ENCODE measurements at places on chromosomes 12 and 14. TPM values are rescaled to one million over a fixed set of nuclear protein-coding genes. Genes with fewer than 3 reads are reported as not detected.

GRCh38 chr12:19129486-19130223, at the start of gene PLEKHA5:
Gene PLEKHA5 (plus strand): TSS chr12:19129733. CDS start chr12:19129800, 67 bp downstream.
- H3K4me1 ChIP-seq, result peaks cover 21% of the 10 kb centered on the region
- DNase-seq, result peak; percentile 83
- no peaks in the 10 kb centered on the region for H3K27me3 ChIP-seq
- peaks cover 13% of the 10 kb centered on the region for H3K36me3 ChIP-seq
- peak within 1 kb of the TSS; percentile 57 for H3K27ac ChIP-seq
- H3K4me3 ChIP-seq, result peak within 1 kb of the TSS; percentile 75

GRCh38 chr12:110699591-110700445, 10.9 kb upstream of the HVCN1 start:
- H3K27me3 ChIP-seq, result no peaks in the 10 kb centered on the region
- no peak for DNase-seq
- no peaks in the 10 kb centered on the region for H3K36me3 ChIP-seq

DNA sequence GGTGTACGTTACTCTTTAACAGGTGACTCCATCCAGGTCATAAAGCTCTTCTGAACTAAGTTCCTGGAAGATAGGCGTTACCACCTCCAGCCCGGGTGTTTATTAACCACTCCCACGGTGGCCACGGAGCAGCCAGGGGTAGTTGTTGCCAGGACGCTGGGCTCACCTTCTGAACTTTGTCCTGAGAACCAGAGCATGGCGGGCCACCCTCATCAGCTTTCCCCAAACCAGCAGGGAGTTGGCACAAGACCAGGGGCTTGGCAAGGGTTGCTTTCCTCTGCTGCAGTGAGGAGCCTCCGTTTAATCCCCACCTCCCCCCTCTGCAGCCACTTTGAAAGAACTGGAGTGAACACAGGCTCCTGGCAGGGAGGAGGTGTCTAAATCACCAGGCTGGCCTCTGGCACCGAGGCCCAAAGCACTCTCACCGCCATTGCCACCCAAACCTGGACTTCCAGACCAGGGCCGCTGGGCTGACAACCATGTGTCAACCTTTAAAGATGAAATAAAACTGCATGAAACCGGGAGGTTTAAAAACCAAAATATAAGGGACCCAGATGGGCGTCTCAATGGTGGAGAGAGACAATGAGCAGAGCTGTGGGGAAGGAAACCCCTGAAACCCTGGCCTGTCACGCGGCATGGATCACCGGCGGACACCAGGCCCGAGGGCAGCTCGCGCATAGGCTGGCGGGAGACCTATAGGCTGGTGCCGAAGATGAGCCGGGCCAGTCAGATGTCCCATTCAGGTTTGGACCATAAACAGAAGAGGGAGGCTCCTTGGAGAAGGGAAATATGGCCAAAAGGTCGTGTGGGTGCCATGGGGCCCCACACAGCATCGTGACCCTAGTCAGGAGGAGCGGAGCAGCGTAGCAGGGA, 30.9 kb upstream of the TDRD9 start:
- H3K4me1 ChIP-seq, result peaks cover 12% of the 10 kb centered on the region
- no peaks in the 10 kb centered on the region for H3K36me3 ChIP-seq
- no peak for DNase-seq

GRCh38 chr14:105473677-105474482, 741 bp upstream of the CRIP2 start:
- peaks cover 22% of the 10 kb centered on the region for H3K4me1 ChIP-seq
- H3K4me3 ChIP-seq, result peak overlapping the region; percentile 66
- H3K36me3 ChIP-seq, result no peaks in the 10 kb centered on the region
- peak; percentile 86 for DNase-seq
- H3K27me3 ChIP-seq, result no peaks in the 10 kb centered on the region
- no peak overlapping the region for H3K27ac ChIP-seq

DNA sequence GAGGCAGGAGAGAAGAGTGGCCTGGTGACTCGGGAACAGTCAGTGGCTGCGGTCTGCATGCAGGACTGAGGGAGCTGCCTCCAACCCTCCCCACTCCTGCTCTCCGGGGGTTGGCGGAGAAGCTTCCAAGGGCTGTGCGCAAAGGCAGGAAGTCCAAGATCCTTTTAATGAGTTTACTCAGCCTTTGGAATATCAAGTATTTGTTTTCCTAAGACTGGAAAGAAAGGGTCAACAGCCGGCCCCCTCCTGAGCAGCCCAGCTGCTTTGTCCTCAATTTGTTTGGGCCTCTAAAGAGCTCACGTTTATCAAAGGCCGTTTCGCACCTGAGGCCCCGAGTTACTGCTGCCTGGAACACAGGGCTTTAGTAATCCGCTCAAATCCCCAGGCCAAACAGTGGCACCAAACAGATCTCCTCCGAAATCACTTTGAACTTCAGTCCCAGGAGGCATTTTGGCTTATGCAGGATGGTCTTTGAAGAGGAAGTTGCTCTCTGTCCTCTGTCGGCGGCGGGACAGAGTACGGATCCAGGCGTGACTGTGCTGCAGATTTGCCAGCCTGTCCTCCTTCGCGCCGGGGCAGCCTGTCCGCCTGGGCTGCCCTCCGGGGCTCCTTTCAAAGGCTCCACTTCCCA, 117.2 kb upstream of the FZD10 start:
- no peak for DNase-seq
- no peak overlapping the region for H3K27ac ChIP-seq
- peaks cover 19% of the 10 kb centered on the region for H3K27me3 ChIP-seq
- no peaks in the 10 kb centered on the region for H3K4me1 ChIP-seq
- no peak overlapping the region for H3K4me3 ChIP-seq

GRCh38 chr12:120529641-120530417, 871 bp upstream of the COQ5 start:
- peak; percentile 54 for DNase-seq
- peaks cover 24% of the 10 kb centered on the region for H3K4me1 ChIP-seq
- no peaks in the 10 kb centered on the region for H3K36me3 ChIP-seq

- H3K4me3 ChIP-seq, result no peak overlapping the region
- H3K27me3 ChIP-seq, result no peaks in the 10 kb centered on the region
- no peak for DNase-seq
- H3K4me1 ChIP-seq, result 0 out of 2 replicates have a peak, but pooled peaks cover 3% of the 10 kb centered on the region
- H3K36me3 ChIP-seq, result no peaks in the 10 kb centered on the region
- no peak overlapping the region for H3K27ac ChIP-seq
Observed at GRCh38 chr14:81430235-81430634, 30.1 kb upstream of the STON2 start.

- H3K4me1 ChIP-seq, result no peaks in the 10 kb centered on the region
- H3K27ac ChIP-seq, result no peak overlapping the region
- H3K36me3 ChIP-seq, result no peaks in the 10 kb centered on the region
- DNase-seq, result no peak
- peaks cover 80% of the 10 kb centered on the region for H3K27me3 ChIP-seq
Observed at GRCh38 chr12:2405039-2405438, 352.3 kb downstream of the CACNA1C start.

- no peaks in the 10 kb centered on the region for H3K4me1 ChIP-seq
- DNase-seq, result no peak
- H3K27ac ChIP-seq, result no peak overlapping the region
- peaks cover 84% of the 10 kb centered on the region for H3K27me3 ChIP-seq
- H3K36me3 ChIP-seq, result no peaks in the 10 kb centered on the region
Observed at GRCh38 chr12:4116251-4117111, 157.1 kb upstream of the CCND2 start.

GRCh38 chr14:31947680-31948595, 129.2 kb upstream of the ARHGAP5 start:
- peaks cover 33% of the 10 kb centered on the region for H3K4me1 ChIP-seq
- no peaks in the 10 kb centered on the region for H3K27me3 ChIP-seq
- no peaks in the 10 kb centered on the region for H3K36me3 ChIP-seq

- H3K4me3 ChIP-seq, result no peak overlapping the region
- H3K4me1 ChIP-seq, result no peaks in the 10 kb centered on the region
- no peak for DNase-seq
- no peak overlapping the region for H3K27ac ChIP-seq
- H3K27me3 ChIP-seq, result no peaks in the 10 kb centered on the region
- H3K36me3 ChIP-seq, result peaks cover 42% of the 10 kb centered on the region
Observed at GRCh38 chr12:15651371-15651770, 137.8 kb downstream of the EPS8 start.

DNA sequence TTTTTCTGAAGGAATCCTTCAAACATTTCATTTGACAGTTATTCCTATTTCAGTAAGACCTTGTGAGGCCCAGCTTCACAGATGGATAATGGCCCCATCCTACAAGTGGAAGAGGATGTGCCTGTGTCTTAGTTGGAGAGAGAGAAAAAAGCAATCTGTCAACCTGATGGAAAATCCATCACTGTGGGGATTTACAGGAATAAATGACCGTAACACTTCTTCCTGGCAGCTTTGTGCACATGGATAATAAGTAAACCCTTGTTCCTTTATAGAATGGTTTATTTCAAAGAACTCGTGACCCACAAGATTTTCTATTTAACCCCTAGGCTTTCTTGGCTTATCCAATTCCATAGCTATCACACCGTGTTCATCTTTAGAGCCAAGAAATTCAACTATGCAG, 121.4 kb upstream of the PCED1B start:
- DNase-seq, result no peak
- no peaks in the 10 kb centered on the region for H3K27me3 ChIP-seq
- H3K4me1 ChIP-seq, result peaks cover 26% of the 10 kb centered on the region
- no peak overlapping the region for H3K27ac ChIP-seq

- no peak for DNase-seq
- no peaks in the 10 kb centered on the region for H3K27me3 ChIP-seq
- peak within 1 kb of the TSS; percentile 99 for H3K4me3 ChIP-seq
- H3K36me3 ChIP-seq, result peaks cover 4% of the 10 kb centered on the region
- H3K4me1 ChIP-seq, result peaks cover 12% of the 10 kb centered on the region
- H3K27ac ChIP-seq, result peak within 1 kb of the TSS; percentile 98
Observed at GRCh38 chr12:132761032-132761920, at the start of gene ANKLE2. Gene ANKLE2 (minus strand): TSS chr12:132761832. CDS start chr12:132761798, 34 bp downstream.

DNA sequence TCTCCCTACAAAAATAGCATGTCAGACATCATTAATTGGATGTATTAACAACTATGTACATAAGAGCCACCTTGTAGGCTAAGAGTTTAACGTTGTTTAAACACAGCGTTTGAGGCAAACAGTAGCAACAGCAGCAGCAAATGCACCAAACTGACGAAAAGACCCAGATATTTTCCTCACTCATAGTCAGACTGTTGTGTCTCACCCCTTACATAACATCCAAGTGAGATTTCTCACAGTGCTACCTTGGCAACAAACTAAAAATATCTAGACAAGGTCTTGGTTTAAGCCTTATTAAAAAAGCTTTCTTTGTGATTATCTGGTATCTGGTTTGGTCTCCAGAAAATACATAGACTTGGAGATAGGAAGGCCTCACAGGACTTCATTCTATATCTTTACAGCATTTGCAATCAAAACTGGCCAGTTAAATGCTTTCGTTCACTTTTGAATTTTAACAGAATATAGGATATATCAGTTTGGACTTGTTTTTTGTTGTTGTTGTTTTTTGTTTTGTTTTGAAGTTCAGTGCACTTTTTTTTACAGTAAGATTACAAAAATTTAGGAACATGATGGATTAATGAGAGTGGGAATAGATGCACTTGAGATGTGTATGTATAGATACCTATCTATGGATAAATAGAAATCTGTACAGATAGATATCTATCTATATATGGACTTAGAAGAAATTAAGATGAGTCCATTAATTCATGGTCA, 4.1 kb downstream of the BHLHE41 start:
- H3K36me3 ChIP-seq, result peaks cover 15% of the 10 kb centered on the region
- peak overlapping the region; percentile 97 for H3K27ac ChIP-seq
- H3K4me1 ChIP-seq, result peaks cover 53% of the 10 kb centered on the region
- DNase-seq, result no peak
- H3K4me3 ChIP-seq, result peak overlapping the region; percentile 87

DNA sequence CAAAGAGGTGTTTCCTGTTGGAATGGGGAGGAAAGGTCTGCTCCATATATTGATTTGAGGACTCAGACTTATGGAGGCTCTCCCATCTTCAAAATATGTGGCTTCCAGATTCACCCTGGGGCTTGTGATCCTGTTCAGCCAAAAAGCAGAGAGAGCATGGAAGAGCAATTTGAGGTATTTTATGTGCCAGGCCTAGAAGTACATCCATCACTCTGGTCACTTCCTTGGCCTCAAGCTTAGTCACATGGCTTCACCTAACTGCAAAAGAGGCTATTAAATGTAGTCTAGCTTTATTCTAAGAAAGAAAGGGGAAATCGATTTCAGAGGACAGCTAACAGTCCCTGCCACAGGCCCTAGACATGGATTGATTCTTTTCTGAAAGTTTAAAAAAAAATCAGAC, 86.2 kb downstream of the C12orf50 start:
- no peak overlapping the region for H3K27ac ChIP-seq
- H3K4me1 ChIP-seq, result no peaks in the 10 kb centered on the region

DNA sequence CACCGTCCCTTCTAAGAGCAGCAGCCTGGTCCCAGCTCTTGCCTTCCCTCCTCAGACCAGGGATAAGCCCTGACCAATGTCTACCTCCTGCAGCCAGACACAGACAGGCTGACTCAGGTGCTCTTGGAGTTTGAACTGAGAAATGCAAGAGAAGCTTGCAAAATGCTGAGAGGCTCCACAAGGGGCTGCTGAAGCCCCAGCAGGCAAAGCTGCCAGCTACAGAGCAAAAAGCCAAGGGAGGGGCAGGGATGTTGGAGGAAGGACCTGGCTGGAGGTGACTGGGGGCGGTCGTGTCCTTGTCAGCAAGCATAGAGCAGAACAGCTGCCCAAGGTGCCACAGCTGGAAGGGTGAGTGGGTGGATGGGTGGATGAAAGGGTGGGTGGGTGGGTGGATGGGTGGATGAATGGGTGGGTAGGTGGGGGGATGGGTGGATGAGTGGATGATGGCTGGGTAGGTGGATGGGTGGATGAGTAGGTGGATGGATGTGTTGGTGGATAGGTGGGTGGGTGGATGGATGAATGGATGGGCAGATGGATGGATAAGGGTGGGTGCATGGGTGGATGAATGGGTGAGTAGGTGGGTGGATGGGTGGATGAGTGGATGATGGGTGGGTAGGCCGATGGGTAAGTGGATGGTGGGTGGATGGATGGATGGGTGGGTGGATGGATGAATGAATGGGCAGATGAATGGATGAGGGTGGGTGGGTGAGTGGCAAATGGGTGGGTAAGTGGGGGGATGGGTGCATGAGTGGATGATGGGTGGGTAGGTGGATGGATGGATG, 4.0 kb upstream of the INF2 start:
- H3K36me3 ChIP-seq, result no peaks in the 10 kb centered on the region
- H3K4me3 ChIP-seq, result no peak overlapping the region
- H3K27ac ChIP-seq, result no peak overlapping the region
- H3K4me1 ChIP-seq, result peaks cover 56% of the 10 kb centered on the region

GRCh38 chr12:11863478-11863906, 207.2 kb upstream of the BCL2L14 start:
- no peaks in the 10 kb centered on the region for H3K27me3 ChIP-seq
- DNase-seq, result no peak
- peaks cover 20% of the 10 kb centered on the region for H3K36me3 ChIP-seq

Gene PFKM
- total RNA-seq, result 63.2 TPM

Gene KRT83
- total RNA-seq, result 0.43 TPM

Gene P3H3
- 0.45 TPM for total RNA-seq

Gene KRT3
- 0.24 TPM for total RNA-seq

Gene GPRC5A
- 468 TPM for total RNA-seq

Gene OTX2
- not detected for total RNA-seq

Gene GOLGA3
- total RNA-seq, result 72.7 TPM

Gene CELA1
- 0.58 TPM for total RNA-seq

Gene MLH3
- total RNA-seq, result 48.7 TPM
